ENCODE measurements at places on chromosomes 12 and 14.

DNA sequence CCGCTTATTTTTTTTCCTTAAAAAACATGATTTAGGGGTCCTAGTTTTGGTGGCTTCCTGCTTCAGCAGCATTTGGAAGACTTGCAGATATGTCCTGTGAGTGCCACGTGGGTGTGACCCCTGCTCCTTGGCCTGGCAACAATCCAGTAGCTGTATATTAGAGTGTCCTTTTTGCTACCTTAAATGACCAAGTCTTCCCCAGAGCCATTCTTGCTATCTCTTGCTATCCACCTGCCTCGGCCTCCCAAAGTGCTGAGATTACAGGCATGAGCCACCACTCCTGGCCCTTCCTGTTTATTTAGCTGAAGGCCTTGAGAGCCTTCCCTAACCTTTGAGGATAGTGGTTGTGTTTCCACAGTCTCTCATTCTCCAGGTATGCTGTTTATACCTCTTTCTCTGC is 17.0 kb downstream of the TPCN1 start:
- no peak for DNase-seq

GRCh38 chr14:90890322-90891020 is 74.2 kb upstream of the TTC7B start:
- no peak for DNase-seq

DNA sequence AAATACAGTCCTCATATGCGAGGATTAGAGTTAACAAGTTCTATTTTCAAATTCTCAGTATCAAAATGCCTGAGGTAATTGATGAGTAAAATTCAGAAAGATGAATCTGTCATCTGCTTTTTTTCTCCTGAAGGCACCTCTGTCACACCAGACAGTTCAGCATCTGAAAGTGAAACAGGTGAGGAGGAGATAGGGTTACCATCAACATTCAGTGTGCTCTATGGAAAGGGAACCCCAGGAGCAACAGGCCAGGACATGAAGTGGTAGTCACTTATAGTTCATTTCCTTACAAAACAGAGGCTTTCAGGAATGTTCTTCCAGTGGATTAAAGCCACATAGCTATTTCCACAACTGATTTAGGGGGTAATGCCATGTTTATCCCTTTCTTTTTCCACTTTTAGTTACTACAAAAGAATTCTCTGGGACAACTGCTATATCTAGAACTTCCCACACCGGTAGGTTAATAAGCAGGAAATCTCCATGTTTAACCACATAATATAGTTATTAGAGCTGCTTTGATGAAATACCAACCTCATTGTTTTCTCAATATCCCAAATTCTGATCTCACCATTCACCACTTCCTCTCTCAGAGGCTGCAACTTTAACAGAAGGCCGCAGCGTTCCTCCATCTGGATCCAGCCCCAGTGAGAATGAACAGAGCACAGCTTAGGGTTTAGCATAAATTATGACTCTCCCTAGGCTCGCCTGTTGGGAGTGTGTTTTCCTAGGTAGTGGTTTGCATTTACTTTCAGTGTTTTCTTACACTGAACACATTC is 177.0 kb upstream of the CNTN1 start:
- no peak for DNase-seq

- DNase-seq: no peak
These were observed 7.7 kb downstream of the SSH1 start for GRCh38 chr12:108849660-108850059.

DNA sequence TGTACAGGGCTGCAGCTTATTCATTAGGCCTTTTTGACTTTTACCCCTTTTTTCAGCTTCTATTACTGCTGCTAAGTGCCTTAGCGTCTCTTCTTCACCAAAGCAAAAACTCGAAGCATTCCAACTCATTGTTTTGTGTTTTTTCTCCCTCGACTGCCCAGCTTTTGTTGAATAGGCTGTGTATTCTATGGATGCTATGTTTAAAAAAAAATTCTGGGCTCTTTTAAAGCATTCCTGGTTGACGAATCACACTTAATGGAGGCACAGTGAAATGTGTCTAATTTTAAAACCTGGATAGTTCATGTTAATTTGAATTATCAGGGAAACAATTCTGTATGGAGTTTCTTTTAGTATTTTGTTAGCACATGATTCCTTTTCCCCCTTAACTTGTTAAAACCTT is 29.7 kb downstream of the KTN1 start:
- no peak for DNase-seq

- DNase-seq: no peak
These were observed 48.2 kb upstream of the DAAM1 start for GRCh38 chr14:59140106-59140843.

DNA sequence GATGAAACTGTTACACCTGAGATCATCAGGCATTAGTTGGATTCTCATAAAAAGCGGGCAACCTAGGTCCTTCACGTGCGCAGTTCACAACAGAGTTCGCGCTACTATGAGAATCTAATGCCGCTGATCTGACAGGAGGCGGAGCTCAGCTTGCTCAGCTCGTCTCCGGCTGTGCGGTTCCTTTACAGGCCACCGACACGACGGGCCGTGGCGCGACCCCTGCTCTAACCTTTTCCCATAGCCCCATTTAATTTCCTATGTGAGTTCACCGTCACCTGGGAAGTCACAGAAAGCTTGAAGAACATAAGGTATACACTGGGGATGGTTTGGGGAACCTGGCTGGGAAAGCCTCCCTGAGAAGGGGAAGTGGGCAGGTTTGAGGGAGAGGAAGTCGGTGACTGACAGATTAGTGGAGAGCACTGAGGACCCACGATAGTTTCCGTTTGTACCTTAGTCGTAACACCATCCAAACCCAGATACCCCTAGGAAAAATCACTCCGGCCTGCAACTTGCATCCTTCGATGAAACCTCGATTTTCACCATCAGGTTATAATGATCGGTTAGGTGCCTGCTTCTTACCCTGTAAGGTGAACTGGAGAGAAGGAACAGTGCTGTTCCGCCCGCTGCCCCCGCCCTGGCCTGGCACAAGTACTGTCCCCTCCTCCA is 2.8 kb upstream of the AAAS start:
- no peak for DNase-seq

GRCh38 chr12:10101042-10101579 is 2.3 kb upstream of the CLEC1A start:
- DNase-seq: peak; percentile 5

GRCh38 chr12:10182354-10183049 is 3.7 kb downstream of the TMEM52B start:
- DNase-seq: no peak

GRCh38 chr12:103960616-103961227 is 5.0 kb upstream of the TDG start:
- DNase-seq: no peak

DNA sequence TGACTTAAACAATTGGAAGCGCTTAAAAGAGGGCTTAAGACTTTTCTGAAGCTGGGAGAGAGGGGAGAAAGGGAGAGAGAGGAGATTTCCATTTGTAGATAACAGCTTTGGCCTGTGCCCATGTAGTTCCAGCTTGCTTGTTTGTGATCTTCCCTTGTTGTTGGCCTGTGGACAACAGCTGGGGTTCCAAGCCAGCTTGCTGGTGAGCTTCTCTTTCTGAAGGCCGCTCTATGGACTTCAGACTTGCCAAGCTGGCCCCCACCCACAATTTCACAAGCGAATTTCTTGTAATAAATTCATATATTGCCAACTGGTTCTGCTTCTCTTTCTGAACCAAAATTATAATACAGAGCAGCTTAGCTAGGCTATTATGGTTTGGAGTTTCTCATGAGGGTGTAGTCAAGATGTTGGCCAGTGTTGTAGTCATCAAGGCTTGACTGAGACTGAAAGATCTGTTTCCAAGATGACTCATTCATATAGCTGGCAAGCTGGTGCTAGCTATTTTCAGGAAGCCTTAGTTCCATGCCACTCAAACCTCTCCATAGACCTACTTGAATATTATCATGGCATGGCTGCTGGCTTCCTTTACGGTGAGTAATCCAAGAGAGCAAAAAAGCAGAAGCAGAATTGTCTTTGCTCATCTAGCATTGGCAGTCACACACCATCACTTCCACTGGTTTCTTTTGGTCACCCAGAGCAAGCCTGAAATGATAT is 89.4 kb downstream of the ATP23 start:
- DNase-seq: peak; percentile 10

DNA sequence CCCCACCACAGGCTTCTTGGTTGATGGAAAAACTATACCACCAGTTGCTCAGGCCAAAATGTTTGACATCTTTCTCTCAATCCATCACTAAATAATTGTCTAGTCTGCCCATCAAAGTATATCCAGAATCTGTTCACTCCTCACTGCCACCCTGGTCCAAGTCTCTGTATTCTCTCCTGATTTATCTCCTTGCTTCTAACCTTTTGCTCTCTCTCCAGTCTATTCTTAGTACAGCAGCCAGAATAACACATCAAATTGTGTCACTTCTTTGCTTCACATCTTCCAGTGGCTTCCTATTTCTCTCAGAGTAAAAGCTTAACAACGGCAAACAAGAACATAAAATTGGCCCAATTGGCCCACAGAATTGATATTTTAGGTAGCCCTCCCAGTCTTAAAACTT is 272.8 kb downstream of the IPO8 start:
- DNase-seq: no peak

DNA sequence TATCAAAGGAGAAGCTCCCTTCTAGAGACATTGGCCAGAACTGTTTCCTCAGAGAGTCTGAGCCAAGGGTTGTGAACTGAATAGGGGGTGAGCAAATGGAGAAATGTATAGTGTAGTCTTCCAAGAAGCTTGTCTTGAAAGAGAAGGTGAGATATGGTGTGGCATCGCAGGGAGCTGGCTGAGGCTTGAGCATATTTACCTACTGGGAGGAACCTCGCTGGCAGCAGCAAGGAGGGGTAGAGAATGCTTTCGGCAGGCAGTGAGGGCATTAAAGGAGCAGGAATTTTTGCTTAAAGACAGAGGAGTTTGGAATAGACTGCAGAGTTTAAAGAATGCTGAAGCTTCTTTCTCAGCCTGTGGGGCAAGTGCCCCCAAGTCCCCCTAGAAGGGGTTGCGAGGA is 59.3 kb upstream of the PRMT8 start:
- DNase-seq: no peak

- no peak for DNase-seq
These were observed 116.3 kb downstream of the PTPN11 start for GRCh38 chr12:112535017-112535416.

DNA sequence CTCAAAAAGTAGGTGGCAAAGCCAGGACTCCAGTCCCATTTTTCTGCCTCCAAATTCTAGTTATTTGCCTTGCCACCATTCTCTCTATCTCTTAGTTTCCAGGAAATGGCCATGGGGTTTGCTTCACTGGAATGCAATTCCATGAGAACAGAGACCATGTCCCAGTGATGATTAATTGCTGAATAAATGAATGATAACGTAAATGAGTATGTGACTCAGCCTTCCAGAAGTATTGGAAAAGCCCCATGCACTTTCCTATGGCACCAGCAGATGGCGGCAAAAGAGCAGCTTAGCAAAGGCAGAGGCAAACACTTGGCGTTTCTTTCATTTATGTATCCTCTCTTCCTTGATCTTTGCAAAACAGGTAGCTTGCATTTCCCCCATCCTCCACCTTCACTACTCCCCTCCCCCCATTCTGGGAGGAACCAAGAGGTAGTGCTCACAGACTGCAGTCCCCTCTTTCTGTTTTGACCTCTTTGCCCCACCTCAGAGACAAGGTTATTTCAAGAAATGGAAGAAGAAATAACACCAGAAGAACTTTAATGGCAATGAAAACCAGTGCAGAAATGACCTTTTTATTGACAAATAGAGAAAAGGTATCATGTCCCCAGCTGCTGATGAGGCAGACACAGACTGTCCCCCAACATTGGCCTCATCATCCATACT is 21.3 kb downstream of the TBX3 start:
- peak; percentile 54 for DNase-seq

- DNase-seq: no peak
These were observed 321.8 kb upstream of the E2F7 start for GRCh38 chr12:77387214-77387613.

- no peak for DNase-seq
These were observed 173.4 kb downstream of the TSPAN9 start for GRCh38 chr12:3250576-3250975.

- DNase-seq: no peak
These were observed 31.9 kb downstream of the CCDC91 start for GRCh38 chr12:28222081-28222700.

DNA sequence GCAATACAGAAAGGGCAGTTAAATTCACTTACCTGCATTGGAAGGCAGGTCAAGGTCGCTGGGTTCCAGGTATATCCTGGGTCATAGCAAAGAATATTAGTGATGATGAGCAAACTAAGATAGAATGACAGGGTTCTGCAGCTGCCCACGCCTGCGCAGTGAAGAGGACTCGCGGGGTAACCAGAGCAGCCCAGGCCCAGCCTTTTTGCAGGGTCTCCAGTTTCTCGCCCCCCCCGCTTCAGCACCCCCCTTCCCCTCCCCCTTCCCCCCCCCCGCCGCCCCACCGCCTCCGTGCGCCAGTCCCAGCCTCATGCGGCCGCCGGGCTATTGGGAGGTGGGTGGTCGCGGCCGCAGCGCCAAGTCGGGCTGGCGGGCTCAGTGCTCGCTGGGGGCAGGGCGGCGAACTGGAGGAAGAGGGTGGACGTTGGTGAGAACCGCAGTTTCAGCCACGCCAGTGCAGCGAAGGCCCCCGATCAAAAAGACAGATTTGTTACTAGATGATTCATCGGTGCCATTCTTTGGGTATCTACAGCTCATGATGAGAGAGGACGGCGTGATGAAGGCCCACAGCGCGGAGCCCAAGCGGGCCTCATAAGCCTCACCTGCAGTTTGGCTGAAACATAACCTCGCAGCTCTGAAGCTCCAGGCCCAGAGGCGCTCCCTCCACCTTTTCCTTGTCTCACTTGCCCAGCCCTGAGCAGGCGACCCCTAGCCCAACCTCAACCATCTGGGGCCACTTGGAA is 20.2 kb downstream of the SLC2A3 start:
- no peak for DNase-seq

DNA sequence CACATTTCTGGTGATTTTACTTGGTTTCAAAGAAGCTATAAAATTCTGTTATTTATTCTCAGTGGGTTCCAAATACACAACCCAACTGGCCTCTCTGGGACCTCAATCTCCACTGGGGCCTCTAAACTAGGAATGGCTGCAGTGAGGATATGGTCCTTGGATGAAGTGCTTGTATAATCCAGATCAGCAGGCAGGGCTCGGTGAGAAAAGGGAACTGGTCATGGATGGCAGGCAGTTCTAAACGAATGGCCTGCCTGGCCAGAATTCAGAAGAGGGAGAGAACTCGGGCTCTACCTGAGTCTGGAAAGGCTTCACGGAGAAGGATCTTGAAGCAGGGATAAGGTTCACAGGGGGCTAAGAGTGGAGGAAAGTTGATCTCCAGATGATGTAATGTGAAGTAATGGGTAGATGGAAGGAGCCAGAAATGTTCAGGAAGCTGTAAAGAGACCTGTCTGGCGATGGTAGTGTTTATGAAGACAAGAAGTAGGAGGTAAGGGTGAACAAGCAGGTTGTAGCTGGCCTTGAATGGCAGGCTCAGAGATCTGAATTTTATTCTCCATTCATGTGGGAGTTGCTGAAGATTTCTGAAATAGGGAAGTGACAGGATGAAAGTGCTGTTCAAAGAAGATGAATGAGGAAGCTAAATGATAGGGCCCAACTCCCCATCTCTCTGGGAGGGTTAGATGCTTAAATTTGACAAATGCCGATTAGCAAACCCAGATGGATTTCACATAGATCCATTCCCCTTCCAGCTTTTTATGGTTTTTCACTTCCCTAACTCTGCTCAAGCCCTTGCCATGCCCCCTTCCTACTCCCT is 31.5 kb upstream of the ANO6 start:
- no peak for DNase-seq

- no peak for DNase-seq
These were observed 74.4 kb upstream of the SYT1 start for GRCh38 chr12:78790148-78790547.

- no peak for DNase-seq
These were observed 487.5 kb upstream of the TMEM132C start for GRCh38 chr12:127779301-127780045.

GRCh38 chr12:109489016-109489954 is 11.9 kb downstream of the UBE3B start:
- no peak for DNase-seq
